Stimulated activated CD8-positive, alpha-beta memory T cell treated with anti-CD3 and anti-CD28 coated beads, Interleukin-2, amount 100 ng/mL, for 1 hour (primary cell): ENCODE measurements at places on chromosomes 2 and 18.

- no peak for DNase-seq
Observed at GRCh38 chr2:134954065-134954464, 35.4 kb downstream of the CCNT2 start.

- DNase-seq = no peak
Observed at GRCh38 chr18:6543330-6543908, 128.7 kb upstream of the L3MBTL4 start.

DNA sequence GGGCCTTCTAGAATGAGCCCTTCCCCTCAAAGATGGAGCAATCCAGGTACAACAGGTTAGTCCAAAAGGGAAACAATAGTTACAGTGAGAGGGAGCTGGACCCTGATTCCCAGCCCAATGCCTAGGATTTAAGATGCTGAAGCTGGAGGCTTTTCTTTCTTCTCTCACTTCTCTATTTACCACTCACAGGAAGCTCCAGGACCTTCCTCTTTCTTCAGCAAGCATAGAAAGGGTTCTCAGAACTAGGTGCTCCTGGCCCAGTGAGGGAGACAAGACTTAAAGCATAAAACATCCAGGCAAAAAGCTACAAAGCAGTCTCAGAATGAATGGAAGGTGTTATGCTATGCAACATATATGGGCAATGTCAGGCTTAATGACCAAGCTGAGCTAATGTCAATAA is 279.0 kb downstream of the SRBD1 start:
- no peak for DNase-seq

DNA sequence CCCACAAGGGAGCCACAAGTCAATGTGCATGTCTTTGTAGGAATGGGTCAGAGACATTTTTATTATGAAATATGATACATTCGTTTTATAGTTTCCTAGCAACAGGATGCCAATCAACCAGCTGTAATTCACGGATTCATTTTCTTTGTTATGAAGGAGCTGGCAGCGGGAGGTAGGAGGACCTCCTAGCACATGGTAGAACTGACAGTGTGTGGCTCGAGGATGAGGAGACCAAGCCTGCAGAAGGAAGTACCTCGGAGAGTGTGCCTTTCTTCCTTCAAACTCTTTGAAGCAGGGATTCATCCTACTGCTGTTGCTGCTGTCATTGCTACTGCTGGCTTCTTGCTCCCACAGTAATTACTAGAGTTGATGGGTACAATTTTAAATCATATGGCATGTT is 504.8 kb upstream of the KLHL29 start:
- no peak for DNase-seq

DNA sequence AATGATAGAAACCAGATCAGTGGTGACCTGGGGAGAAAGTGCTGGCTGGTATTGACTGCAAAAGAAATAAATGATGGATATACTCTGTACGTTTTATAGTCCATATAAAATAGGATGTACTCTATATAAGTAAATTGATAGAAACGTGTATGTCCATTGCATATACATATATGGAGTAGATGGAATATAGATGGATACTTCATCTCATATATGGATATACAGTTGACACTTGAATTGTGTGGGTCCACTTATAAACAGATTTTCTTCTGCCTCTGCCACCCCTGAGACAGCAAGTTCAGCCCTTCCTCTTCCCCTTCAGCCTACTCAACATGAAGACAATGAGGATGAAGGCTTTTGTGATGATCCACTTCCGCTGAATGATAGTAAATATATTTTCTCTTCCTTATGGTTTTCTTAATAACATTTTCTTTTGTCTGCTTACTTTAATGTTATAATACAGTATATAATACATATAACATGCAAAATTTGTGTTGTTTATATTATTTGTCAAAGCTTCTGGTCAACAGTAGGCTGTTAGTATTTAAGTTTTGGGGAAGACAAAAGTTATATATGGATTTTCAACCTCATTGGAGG is 76.1 kb upstream of the MYCN start:
- DNase-seq = no peak

DNA sequence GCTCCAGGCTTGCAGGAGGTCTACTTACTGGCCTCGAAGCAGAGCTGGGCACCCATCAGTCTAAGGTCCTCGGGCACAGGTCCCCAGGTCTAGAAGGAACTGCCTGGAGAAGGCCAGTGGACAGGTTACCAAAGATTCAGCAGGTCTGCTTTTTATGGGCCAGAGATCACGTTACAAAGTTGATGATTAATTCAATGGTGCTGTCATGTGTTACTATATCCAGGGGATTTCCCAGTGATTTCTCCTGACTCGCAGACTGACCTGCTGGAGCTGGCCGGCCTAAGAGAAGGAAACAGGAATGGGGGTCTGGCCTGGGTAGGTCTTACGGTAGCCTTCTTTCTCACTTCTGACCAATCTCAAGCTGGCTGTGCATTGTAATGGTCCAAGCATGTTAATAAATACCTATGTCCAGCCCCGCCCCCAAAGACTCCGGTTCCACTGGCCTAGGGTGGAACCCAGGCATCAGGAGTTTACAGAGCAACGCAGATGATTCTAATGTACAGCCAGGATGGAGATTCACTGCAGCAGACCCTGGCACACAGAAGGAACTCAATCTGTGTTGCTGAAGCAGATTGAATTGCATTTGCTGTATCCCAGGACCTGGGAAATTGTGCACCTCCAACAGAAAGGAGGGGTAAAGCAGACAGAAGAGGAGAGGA is at the start of gene NEURL3:
TSS of gene NEURL3 (minus strand) at position 127 of the 659 bp plus-strand sequence. CDS start at position 56, 71 bp downstream.
- no peak for DNase-seq

- no peak for DNase-seq
Observed at GRCh38 chr2:199468561-199469513, 11.1 kb upstream of the SATB2 start.

DNA sequence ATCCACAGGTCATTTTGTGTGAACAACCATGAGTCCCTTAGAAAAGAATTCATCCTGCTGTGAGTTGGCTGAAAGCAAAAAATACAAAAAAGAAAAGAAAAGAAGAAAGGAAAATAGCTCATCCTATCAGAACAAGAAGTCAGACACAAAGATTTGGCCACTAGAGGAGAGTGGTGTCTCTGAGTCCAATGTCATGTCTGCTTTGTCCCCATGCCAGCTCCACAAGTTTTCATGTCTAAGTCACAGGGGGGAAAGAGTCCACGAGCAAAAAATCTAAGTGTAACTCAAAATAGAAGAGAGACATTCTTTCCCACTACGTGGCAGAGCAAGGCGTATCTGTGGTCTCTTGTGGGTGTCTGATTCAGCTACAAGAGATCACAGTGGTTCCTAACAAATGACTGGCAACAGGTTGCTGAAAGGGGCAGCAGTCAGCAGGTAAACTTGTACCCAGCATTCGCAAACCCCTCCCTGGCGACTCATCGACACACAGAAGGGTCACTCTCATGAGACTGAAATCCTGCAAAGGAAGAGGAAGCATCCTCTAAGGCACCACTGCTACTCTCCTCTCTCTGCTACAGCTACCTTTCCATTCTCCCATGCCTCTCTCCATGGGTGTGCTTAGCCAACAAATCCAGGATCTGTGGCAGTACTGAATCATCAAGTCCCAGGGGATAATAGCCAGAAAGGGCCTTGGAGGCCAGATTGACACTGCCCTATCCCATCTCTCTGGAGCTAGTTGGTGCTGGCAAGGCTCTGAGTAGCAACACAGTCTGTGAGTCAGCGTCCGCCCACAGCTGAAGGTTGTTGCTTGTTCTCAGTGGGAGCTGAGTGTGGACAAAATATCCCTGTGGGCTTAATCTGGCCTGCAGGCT is 123.0 kb upstream of the SLC39A10 start:
- peak; percentile 22 for DNase-seq

DNA sequence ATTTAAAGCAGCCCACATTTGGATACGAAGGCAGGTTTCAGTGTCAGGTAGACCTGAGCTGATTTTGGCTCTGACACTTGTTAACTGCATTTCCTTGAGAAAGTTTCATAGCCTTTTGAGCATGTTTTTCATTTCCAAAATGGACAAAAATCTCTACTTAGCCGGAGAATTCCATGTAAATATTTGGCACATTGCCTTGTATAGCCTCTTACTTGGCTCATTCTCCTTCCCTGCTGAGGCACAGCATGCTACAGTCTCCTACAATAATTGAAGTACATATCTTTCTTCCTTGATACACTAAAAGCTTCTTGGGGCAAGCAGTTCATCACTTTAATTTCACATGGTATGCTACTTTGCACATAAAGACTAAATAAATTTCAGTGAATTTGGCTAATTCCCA is 772.2 kb upstream of the CHAC2 start:
- no peak for DNase-seq

DNA sequence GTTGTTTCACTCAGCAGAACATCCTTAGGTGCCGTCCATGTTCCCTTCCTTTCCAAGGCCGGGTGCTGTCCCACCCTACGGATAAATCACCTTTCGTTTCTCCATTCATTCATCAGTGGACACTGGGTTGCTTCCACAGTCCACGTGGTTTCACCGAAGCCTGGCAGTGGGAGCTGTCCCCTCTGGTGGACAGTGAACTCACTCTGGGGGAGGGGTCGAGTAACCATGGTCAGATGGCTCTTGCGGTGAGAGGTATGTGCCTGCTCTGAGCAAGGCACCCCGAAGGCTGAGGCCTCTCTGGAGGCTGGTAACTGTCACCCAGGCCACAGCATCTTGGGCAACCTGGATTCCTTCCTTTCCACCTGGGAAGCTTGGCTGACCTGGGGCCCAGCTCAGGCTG is 61.5 kb upstream of the TWIST2 start:
- no peak for DNase-seq

DNA sequence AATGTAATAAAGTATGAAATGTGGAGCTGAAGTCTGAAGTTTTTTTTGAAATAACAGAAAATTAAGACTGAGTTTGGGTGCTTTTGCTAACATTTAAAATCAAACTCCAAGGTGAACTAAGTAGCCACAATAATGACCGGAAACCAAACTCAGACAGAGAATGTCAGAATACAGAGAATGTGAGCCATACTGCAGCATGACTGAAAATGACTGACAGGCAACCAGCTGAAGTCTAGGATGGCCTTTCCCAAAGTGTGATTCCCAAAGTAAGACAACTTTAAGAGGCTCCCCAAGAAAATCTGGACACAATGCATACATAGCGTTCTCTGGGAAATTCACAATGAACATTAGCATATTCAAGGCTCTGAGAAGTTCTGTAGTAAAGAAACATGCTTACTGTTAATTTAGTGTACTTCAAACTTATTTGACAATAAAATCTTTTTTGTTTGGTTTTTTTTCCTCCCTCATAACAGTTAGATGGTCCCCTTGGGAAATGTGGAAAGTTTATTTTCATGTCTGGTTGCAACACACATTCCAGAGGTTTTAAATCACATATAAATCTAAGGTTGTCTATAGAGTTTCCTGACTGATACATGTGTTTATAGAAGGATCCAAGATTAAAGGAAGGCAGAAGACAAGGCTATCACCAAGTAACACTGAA is 28.6 kb downstream of the PLA2R1 start:
- no peak for DNase-seq

GRCh38 chr2:177241711-177242120 is 22.8 kb downstream of the NFE2L2 start:
- no peak for DNase-seq

DNA sequence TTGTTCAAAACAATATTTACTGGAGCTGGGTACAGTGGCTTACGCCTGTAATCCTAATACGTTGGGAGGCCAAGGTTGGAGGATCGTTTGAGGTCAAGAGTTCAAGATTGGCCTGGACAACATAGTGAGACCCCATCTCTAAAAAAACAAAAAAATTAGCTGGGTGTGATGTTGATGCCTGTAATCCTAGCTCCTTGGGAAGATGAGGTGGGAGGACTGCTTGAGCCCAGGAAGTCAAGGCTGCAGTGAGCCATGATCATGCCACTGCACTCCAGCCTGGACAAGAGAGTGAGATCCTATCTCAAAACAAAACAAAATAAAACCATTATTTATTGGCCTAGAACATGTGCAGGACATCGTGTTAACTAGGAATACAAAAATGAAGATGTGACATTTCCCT is 77.5 kb downstream of the COLEC12 start:
- no peak for DNase-seq

DNA sequence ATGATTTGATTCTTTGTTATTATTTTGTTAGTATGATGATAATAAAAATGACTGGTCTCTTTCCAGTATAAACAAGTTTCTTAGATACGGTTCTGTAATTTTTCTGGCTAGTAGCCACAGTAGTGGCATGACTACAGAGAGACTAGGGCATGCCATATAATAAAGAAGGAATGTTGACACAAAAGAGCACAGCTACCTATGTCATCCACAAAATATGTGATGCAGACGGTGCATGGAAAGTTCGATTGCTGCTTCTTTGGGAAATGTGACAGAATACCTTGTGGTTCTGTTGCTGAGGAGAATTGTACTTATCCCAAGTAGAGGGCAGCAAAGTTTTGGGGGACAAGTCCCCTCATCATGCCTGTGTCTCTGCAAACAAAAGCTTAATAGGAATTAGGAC is 26.1 kb upstream of the SETBP1 start:
- no peak for DNase-seq

GRCh38 chr2:60560734-60561644 is 7.5 kb upstream of the BCL11A start:
- DNase-seq = no peak

GRCh38 chr2:25453199-25453905 is 111.6 kb upstream of the DNMT3A start:
- no peak for DNase-seq

GRCh38 chr2:216904974-216905373 is 45.1 kb upstream of the TNP1 start:
- no peak for DNase-seq

DNA sequence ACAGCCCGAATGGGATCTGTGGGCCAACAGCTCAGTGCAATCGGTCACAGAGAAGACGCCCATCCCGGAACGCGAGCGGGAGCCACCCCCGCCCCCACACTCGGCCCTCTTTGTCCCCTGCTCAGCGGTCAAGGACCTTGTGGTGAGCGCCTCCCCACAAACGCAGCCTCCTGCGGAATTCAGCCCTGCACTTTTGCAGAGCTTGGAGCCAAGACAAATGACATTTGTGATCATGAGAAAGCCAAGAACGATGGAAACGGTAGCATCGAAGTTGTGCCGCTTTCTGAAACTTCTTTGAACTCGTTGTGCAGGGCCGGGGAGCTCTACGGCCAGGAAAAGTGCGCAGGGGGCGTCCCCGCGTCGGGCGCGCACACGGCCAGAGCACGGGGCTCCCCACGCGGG is 6.7 kb upstream of the SALL3 start:
- no peak for DNase-seq

DNA sequence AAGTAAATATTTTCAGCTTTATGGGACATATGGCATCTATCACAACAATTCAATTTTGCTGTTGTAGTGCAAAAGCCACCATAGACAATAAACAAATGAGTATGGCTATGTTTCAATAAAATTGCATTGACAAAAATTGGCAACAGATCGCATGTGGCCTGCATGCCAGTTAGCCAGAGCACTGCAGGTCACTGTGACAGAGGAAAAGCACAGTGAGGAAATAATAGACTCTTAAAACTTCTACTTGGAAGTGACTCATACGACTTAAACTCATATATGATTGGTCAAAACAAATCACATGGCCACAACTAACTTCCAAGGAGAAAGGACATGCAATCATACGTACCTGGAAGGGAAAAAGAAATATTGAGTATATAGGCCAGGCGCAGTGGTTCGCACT is 44.4 kb downstream of the EXOC6B start:
- no peak for DNase-seq

GRCh38 chr2:69241093-69241492 is 145.9 kb downstream of the GFPT1 start:
- no peak for DNase-seq

- no peak for DNase-seq
Observed at GRCh38 chr18:43322132-43322531, 44.8 kb upstream of the SYT4 start.
